ENCODE measurements at places on chromosomes 12 and 14. TPM values are rescaled to one million over a fixed set of nuclear protein-coding genes. Genes with fewer than 3 reads are reported as not detected.

Gene B3GNT4
- total RNA-seq = 0.47 TPM

Gene SLCO1B3
- total RNA-seq = 40.4 TPM

Gene IL31
- not detected for total RNA-seq

Gene SIX1
- total RNA-seq = 6.7 TPM

Gene ITPK1
- 94.3 TPM for total RNA-seq

Gene SMIM10L1
- total RNA-seq = 9.7 TPM

Gene CCDC92
- total RNA-seq = 31.8 TPM

DNA sequence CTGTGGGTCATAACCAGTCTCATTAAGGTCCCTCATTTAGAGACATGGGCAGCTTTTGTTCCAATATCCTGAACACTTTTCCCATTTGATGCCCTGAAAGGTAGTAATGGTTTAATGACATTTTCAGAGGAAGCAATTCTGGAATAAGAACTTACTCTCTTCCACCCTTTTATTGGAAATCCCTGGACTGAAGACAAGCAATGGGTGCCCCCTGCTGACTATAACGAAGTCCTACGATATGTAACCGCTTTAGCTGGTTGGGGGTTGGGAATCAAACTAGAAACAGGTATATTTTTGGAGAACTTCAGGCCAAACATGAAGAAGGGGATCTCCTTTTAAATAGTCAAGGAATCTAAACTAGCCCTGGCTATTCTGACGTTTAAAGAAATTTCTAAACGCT, 20.5 kb downstream of the SARNP start:
- DNase-seq = no peak

- DNase-seq = no peak
These were observed 6.1 kb downstream of the ASB8 start for GRCh38 chr12:48151103-48151771.

DNA sequence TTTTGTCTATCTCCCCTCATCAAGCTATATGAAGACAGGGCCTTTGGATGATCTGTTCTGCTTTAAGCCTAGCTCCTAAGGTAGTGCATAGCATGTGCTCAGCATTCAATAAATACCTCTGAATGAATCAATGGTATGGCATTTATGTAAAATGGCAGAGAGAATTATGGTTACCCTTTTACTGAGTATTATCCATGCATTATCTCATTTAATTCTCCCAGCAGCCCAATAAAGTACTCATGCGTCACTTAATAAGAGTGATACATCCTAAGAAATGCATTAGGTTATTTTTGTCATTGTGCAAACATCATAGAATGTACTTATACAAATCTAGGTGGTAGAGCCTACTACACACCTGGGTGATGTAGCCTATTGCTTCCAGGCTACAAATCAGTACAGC, 269.7 kb downstream of the KSR2 start:
- DNase-seq = no peak

- DNase-seq = no peak
These were observed 13.5 kb upstream of the IRF2BPL start for GRCh38 chr14:77041881-77042545.

- DNase-seq = no peak
These were observed 28.4 kb downstream of the DGLUCY start for GRCh38 chr14:91142214-91142668.

- DNase-seq = no peak
These were observed 203.0 kb upstream of the SFSWAP start for GRCh38 chr12:131507881-131508280.

DNA sequence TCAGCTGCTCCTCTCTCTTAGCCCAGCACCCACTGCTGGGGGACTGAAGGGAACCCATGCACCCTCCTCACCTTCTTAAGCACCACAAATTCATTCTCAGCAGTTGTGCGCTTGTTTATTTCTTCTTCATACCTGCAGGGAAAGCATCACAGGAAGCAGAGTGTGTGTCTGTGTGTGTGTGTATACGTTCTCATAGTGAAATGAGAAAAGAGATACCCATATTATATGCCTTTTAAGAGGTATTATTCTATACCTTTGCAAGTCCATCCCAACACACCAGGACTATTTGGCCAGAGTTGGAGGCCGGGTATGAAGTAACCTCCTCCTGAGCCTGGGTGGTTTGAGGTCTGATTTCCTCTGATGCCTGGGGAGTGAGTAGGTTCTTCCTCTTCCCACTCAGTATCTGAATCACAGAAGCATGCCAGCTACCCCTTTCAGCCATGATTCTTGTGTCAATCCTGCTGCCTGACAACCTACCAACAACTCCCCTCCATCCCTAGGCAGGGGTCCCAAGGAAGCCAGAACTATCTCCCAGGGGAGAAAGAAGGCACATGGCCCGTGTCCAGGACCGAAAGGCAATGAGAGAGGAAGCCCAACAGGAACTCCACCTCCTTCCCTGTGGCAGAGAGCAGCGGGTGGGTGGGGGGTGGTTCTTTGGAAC, 3.0 kb downstream of the KRT73 start:
- DNase-seq = no peak

- no peak for DNase-seq
These were observed 12.2 kb upstream of the TESC start for GRCh38 chr12:117111386-117111785.

- peak; percentile 81 for DNase-seq
These were observed 9.2 kb downstream of the HOXC8 start for GRCh38 chr12:54017878-54018467.

DNA sequence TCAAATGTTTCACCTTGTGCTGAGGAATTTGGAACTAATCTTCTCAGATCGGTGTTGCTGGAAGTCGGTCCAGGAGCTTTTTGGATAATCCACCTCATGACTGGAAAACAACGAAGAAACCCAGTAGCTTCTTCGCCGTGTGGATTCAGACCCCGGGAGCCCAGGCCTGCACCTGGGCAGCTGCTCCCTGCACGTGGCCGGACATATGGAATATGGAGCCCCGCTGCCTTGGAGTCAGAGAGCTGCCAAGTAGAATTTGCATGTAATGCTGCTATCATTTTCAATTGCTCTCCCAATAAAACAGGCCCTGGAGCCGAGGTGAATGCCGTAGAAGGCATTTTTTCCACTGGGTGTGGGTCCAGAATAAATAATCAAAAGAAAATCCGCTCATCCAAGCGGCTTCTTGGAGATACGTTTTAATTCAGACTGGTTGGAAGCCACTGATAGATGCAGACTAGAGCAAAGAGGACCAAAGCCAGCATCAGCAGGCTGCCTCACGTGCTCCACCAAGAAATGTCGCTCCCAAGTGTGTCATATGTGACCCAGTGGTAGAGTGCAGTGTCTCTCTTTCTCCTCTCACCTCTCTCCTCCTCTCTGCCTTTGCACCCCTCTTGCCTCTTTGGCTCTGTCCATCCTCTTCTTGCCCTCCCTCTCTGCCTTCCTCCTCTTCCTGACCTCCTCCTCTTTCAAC, 115.3 kb downstream of the ZNF664 start:
- no peak for DNase-seq

GRCh38 chr12:98741556-98742265, 96.6 kb downstream of the APAF1 start:
- DNase-seq = no peak

- peak; percentile 20 for DNase-seq
These were observed 33.4 kb upstream of the PLEKHG6 start for GRCh38 chr12:6276956-6277620.

- DNase-seq = no peak
These were observed 306.0 kb downstream of the NELL2 start for GRCh38 chr12:44570036-44570583.

- DNase-seq = no peak
These were observed 664 bp downstream of the LRFN5 start for GRCh38 chr14:41607304-41607775.

DNA sequence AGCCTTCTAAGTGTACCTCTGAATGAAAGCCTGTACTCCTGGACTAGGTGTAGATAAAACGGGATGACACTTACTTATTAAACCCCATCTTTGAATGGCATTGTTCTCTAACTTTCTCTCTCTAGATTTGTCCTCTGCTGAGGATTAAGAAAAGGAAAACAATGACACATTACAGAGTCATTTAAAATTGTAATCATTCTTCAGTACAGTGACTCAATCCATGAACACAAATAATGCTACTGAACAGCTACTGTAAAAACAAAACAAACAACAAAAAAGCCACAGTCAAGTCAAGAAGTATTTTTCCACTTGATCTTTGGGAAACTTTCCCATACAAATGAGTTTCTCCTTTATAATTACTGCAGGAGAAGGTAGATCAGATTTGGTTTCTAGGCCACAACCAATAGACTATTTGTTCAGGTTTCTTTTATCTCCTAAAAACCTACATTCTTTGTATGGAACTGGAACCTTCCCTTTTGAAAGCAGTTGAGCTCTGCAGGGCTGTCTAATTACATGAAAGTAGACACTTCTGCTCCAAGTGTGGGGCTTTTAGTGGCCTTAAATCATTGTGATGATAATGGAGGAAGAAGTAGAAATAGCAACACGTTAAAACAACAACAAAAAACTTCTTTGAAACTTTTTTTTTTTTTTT, 219.1 kb downstream of the ESR2 start:
- no peak for DNase-seq

GRCh38 chr14:94052199-94052598, 26.1 kb downstream of the OTUB2 start:
- no peak for DNase-seq

GRCh38 chr12:112987561-112987960, 9.2 kb downstream of the OAS2 start:
- no peak for DNase-seq

DNA sequence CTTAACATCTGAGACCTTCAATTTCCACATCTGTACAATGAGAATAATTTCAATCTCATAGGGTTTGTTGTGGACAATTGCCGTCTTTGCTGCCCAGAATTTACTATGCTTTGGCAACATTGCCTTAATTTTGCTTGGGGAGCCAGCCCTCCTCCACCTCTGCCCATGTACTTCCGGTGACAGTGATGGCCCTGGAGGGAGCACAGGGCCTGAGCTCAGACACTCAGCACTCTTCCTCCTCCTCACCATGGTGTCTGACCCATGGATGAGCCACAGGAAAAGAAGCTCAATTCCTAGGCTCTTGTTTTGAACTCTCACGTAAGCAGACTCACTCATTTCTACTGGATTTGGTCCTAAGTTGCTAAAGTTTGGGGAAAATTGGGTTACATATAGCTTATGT, 58.2 kb downstream of the TBC1D30 start:
- DNase-seq = no peak
